ENCODE measurements at places on chromosomes 13 and 19.
A peak's percentile ranks its signal among the peaks of the same experiment; 100 is the strongest.

DNA sequence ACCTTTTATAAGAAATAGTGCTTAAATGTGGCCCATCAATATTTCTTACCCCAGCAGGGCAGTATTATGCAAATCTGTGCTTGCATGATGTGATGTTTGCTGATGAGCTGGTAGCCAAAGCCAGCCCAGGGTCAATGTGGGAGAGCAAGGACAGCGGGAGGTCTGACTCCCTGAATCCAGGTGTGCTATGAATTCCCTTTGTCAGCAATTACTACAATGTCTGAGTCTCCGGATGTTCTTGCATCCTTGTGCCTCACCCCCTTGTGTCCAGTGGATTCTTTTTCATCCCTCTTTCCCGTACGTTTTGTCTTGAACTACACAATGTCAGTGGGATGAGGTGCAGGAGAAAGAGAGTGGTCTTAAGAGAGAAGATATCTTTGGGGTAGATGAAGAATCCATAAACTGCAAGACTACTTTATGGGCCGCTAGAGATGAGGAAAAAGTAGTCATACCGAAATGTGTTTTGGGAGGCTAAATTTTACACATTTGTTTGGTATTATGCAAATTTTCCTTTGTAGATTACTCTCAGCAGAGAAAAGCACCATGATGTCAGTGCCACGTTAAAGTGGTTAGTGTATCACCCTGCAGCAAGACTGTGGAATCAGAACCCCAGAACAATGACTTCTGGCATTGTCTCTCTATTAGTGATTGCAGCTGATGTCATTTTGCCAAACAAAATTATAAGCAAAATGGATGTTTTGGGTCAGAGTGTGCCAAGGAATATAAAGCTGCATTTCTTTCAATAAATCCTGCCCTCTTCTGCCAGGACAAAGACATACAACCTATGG lies 53.5 kb upstream of the TSHZ3 start:
- DNase-seq, result peak; percentile 13

- no peak for DNase-seq
Measured at GRCh38 chr13:19890030-19890429, 26.6 kb upstream of the ZMYM5 start.

DNA sequence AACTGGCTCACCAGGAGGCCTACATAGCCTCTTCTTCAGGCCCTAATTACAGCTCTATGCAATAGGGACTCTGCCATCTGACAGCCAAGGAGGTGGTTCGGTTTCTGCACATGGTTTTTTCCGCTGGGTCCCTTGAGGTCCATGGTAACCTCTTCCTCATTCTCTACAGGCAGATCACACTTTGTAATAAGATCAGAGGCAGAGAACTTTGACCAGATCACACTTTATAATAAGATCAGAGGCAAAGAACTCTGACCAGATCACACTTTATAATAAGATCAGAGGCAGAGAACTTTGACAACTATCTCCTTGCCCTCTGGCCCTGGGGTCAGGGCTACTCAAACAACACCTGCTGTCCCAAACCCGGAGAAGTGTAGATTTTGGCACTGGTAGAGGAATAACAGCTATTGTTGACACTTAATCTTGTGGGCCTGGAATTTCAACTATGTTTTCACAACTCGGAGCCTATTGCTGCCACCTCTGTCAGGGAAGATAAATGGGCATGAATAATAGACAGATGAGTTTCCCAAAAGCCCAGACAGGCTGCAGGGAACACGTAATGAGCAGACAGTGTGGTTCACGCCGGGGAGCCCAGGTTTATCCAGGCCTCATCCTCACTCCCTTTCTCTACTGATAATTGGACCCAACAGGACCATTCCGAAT lies 246.1 kb downstream of the UQCRFS1 start:
- DNase-seq, result peak; percentile 25

- no peak for DNase-seq
Measured at GRCh38 chr13:113651511-113652403, 6.2 kb downstream of the ATP4B start.

DNA sequence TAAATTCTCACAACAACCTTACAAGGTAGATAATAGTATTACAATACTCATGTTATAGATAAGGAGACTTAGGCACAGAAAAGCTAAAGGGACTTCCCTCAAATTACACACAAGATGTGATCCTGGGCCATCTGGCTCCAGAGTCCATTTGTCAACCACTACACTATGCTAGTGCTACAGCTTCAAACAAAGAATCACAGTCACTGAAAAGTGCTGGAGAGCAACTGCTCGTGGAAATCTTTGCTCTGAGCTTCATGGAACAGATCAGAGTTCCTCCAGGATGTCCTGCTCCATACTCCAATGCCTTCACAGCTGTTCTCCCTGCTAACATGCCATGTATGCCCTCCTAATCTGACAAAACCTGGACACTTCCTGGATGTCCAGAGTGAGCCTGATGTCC lies 271.2 kb downstream of the ENOX1 start:
- no peak for DNase-seq

DNA sequence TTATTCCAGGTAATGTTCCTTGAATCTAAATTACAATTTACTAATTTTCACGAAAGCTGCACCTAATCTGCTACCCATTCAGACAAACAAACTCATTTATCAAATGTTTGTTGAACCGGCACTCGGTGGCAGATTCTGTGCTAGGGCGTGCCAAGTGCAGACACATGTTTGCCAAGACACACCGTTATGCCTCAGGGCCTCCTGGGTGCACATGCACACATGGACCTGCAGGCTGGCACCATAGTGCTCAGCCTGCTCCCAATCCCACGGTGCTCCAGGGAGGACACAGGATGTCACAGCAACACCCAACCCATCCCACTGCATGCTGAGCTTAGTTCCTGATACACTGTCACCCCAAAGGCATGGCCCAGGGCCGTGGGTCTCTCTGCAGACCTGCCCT lies 7.7 kb downstream of the SCGB2B2 start:
- DNase-seq, result no peak

- no peak for DNase-seq
Measured at GRCh38 chr13:87444135-87444534, 227.0 kb upstream of the SLITRK5 start.

DNA sequence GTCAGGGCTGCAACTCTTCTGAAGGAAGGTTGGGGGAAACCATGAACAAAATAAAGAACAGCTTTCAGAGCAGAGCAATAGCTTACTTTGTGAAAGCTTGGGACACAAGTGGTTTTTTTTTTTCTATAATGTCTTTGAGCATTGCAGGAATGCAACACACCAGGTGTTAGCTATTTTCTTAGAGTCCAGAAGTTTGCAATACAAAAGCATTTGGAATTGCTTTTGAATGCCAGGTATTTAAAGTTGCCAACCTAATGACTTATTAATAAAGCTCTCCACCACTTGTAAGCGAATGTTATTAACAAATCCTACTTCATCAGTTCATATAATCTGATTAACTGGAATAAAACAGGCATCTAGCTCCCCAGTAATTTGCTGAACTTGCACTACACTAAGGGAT lies 172.6 kb downstream of the NUFIP1 start:
- no peak for DNase-seq

DNA sequence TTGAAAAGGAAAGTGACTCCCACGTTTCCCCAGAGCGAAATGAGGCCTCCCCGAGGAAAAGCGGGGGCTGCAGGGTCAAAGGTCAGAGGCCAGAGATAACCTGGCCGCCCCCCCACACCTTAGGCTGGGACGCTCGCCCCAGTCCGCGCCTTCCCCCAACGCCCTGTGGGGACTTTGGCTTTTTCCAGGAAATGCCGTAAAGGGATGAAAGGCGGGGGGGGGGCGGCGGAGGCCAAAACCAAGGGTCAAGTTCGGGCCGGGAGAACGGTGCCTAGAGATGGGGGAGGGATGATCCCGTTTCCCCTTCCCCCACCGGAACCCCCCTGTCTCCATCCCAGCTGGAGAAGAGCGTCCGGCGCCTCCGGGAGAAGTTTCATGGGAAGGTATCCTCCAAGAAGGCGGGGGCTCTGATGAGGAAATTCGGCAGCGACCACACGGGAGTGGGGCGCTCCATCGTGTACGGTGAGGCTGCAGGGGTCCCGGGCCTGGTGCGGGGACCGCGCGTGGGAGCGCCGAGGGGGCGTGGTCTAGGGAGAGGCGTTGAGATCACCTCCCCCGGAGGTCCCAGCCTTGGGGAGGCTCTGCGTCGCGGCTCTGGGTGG lies 575 bp downstream of the SHFL start:
- DNase-seq, result no peak

DNA sequence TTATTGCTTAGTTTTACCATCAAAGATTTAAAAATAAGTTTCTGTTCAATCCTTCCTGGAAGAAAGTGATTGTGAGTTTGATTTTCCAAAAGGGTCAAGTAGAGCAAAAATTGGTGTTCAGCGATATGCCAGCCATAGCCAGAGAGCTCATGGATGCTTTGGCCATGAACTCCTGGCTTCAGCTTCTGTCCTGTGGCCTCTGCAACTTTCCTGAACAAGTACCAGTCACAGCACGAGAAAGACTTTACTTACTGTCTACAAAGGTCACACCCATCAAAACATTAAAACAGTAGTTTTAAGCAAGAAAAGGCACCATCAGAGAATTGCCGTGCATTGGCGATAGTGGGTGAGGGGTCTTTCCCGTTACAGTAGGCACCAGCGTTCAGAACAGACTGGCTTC lies 753.0 kb upstream of the SGCG start:
- DNase-seq, result no peak

DNA sequence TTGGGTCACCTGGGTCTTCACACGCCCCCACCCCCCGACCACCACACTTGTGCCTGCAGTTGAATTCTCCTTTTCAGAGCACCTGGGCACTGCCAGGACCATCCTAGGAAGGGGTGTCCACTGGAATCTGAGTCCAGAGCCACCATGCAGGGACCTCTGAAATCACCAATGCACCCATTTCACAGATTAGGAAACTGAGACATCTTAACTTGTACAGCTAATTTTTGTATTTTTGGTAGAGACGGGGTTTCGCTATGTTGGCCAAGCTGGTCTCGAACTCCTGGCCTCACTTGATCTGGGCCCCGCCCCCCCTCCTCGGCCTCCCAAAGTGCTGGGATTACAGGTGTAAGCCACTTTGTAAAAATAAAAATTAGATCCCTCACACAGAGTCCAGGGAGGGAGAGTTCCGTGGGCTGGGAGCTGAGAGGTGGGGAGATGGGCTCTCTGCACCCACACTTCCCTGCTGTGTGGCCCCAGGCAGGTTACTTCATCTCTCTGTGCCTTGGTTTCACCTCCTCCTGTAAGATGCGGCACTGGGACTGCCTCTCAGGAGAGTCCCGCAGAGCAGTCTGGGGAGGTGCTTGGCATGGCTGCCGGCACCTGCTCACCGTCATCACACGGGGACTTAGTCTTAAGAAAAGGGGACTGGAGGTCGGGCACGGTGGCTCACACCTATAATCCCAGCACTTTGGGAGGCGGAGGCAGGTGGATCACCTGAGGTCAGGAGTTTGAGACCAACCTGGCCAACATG lies 45.9 kb upstream of the C19orf12 start:
- no peak for DNase-seq

DNA sequence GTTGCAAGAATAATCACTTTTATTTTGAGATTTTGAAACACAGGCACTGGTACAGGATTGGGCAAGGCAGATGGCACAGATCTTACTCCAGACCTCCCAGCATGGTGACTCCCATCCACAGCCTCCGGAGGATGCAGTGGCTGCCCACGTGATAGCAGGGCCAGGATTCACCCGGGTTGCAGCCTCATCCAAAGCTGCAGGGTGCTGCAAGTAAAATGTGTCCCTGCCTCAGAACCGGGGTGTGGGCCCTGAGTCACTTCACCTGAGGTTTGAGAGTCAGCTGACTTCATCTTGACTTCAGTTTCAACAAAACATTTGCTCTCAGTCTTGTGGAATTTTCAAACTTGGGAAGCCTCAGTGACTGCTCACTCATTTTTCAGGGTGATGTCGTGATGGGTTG lies 201.9 kb downstream of the FGF9 start:
- DNase-seq, result no peak

GRCh38 chr13:81207231-81207630 lies 866.3 kb upstream of the SPRY2 start:
- no peak for DNase-seq

DNA sequence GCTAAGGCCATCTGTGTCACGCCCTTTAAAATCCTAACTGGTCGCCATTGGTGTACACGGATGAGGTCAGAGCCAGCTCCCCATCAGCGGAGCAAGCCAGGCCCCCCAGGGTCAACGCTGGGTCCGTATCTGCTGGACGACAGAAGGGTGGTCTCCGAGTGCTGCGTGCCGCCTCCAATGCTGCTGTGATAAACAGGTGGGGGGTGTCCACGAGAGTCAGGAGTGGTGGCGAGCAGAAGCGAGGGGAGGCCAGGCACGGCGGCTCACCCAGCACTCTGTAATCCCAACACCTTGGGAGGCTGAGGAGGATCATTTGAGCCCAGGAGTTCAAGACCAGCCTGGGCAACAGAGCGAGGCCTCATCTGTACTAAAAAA lies 30.8 kb upstream of the CACTIN start:
- DNase-seq, result no peak

DNA sequence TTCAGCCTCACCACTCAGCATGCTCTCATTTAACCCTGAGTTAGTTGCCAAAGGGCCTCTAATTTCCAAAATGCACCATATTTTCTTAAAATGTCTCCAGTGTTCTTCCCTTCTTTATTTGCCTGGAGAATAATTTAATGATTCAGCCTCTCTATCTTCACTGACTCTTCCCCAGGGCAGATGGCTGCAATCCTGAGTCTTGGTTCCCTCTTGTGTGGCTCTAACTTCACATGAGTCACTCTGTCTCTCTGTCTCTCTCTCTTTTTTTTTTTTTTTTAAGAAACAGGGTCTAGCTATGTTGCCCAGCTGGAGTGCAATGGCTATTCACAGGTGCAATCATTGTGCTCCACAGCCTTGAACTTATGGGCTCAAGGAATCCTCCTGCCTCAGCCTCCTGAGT lies 251.4 kb downstream of the VWA8 start:
- no peak for DNase-seq

- no peak for DNase-seq
Measured at GRCh38 chr19:45071969-45072790, 4.1 kb downstream of the ZNF296 start.

Measured in fibroblast of pulmonary artery (primary cell).